Fibroblast of skin of left biceps (primary cell): ENCODE measurements at places on chromosomes 16 and 17.

DNA sequence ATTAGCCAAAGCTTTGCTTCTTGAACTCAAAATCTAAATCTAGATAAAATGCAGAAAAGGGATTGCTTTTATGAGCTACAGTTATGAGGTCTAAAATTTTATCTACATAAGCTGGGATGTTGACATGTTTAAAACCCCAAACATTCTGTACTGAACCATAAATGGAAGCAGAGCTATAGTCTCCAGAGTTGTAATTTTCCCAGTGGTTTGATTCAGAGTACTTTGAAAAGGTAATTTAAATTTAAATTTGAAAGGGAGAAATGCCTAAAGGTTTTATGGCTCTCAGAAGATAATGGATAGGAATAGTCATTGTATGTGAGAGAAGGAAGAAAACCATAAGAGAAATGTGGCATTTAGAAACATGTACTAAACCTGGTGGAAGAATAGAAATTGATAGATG is 163.2 kb downstream of the PPM1E start:
- DNase-seq = no peak

- peak; percentile 15 for DNase-seq
Measured at GRCh38 chr16:3645504-3646347, 8.8 kb upstream of the DNASE1 start.

DNA sequence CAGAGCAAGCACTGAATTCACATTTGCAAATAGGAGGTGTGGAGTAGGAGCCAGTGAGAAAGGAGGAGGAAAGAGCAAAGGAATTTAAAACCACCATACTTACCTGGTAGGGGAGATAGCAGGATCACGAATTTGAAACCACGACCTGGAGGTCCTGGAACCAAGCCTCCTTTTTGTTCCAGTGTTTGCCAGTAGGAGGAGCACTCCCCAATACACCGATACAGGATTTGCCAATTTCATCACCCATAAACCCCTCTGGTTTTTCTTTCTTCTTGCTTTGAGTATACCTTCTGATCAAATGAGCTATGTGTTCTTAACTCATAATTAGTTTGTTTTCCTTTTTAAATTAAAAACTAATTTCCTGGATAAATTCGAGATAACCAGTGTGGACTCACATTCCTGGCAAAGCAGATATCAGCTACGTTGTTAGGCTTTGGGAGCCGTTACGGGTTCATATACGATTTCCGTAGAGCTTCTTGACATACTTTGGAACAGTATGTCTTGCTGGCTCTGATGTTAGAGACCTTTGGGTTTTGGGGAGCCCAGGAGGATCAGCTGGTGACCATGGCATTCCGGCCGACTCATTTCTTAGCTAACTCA is 22.7 kb downstream of the BCO1 start:
- no peak for DNase-seq

GRCh38 chr16:85508388-85508787 is 104.7 kb upstream of the GSE1 start:
- no peak for DNase-seq

DNA sequence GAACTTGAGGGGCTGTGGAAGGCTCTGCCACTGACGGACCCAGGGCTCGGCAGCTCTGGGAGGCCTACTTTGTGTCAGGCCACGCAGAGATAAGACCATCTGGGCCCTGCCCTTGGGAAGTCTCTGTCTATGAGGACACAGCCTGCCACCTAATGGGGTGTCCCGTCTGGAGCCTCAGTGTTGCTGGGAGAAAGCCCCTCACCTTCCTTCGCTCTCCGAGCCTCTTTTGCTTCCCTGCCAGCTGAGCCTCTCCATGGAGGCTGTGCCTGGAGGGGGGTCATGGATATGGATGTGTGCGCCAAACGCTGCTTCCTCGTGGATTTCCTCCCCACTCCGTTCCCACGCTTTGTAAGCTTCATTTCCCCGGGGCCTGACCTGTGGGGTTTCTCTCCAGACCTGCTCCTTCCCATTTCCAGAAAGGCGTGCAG is 228.8 kb downstream of the SEC14L1 start:
- DNase-seq = no peak

DNA sequence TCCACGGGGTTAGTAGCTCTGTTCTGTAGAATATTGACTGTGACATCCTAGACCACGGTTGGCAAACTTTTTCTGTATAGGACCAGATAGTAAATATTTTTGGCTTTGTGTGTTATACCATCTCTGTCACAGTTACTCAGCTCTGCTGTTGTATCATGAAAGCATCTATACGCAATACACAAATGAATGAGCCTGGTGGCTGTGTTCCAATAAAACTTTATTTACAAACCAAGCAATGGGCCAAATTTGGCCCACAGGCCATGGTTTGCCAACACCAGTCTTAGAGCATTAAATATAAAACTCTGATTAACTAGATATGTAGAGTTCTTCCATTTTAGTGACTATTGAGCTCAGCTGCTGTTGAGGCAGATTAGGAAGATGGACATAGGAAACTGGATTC is 132.7 kb downstream of the MAP2K6 start:
- DNase-seq = no peak

- no peak for DNase-seq
Measured at GRCh38 chr17:75617675-75618074, 15.6 kb upstream of the SMIM5 start.

DNA sequence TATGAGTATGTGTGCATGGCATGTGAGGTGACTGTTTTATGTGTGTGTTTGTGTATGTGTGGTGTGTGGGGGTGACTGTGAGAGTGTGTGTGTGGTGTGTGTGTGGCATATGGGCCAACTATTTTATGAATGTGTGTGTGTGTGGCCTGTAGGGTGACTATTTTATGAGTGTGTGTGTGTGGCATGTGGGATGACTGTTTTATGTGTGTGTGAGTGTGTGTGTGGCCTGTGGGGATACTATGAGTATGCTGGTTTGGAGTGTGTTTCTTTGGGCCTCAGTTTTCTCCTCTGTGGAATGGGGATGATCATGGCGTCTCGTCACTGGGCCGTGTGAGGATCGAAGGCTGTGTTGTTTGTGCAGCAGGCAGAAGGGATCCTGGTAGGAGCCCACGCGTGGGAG is 152.1 kb upstream of the PLCG2 start:
- DNase-seq = no peak

DNA sequence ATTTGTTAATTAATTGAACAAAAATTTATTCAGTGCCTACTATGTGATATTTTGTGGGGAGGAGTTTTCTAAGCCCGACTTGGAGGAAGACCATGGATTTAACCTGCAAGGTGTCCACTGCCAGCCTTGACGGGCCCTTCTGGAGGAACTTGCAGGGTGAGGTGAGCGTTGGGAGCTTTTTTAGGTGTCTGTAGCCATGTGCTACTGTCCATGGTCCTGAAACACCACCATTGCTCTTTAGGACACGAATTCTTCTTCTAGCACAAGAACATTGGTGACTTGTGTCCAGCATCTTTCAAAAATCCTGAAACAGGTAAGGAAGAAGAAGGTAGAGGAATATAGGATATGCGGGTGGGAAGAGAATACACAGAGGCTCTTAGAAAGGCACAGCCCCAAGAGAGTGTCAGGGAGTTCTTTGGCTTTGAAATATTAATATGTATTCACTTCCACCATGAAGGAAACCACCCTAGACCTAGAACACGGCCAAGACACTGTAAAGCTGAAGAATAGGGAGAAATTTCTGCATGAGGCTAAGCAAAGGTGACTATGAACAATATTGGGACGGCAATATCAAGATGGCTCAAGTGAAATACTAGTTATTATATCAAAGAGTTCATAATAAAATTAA is 27.9 kb upstream of the OR4D1 start:
- peak; percentile 10 for DNase-seq

GRCh38 chr16:87033021-87033471 is 284.1 kb downstream of the C16orf95 start:
- no peak for DNase-seq

DNA sequence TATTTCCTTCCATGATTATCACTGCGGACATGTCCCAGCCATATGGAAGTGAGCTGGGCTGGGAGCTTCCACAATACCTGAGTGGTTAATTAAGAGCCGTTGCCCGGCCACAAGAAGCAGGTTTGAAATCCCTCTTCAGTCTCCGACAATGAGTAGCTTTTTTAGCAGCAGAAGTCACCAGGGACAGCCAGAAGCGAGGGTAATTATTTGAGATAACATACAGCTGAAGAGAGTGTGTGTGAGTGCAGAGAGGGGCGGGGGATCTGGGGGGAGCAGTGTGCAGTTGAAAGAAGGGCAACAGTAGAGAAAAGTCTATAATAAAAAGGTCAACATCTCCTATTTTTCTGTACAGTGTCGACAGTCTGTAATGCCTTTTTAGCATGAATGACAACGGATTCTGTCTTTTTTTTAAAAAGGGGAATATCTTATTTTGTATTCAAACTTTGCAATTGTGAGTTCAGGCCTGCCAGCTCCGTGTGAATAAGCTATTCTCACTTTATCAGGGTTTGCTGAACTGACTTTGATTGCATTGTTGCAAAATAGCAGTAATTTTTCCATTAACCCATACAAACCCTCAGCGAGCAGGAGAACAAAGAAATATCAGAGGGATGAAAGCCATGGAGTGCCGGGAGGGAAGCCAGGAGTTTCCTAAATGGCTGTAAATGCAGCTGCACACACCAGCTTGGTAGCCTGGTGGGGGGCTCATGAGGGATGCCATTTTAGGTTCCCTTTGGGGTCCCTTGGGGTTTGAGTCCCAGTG is 220.3 kb upstream of the IRX3 start:
- DNase-seq = no peak

- DNase-seq = no peak
Measured at GRCh38 chr17:80393961-80394360, 21.0 kb upstream of the ENDOV start.

DNA sequence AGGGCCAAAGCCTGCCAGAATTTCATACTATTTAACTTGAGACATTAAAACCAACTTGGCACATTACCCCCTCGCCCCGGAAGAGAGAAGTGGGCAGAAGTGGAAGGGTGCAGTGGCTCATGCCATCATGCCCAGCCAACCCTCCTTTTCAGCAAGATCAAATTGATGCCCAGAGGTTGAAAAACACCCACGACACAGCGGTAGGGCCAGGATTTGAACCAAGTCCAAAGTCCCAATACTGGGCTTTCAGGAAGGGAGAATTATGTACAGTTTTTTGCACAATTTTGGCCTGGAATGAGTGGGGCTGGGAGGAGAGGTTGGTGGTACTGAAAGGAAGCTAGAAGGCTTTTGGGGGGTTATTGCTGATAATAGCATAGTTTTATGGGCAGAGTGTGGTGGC is 11.0 kb downstream of the PDP2 start:
- no peak for DNase-seq

DNA sequence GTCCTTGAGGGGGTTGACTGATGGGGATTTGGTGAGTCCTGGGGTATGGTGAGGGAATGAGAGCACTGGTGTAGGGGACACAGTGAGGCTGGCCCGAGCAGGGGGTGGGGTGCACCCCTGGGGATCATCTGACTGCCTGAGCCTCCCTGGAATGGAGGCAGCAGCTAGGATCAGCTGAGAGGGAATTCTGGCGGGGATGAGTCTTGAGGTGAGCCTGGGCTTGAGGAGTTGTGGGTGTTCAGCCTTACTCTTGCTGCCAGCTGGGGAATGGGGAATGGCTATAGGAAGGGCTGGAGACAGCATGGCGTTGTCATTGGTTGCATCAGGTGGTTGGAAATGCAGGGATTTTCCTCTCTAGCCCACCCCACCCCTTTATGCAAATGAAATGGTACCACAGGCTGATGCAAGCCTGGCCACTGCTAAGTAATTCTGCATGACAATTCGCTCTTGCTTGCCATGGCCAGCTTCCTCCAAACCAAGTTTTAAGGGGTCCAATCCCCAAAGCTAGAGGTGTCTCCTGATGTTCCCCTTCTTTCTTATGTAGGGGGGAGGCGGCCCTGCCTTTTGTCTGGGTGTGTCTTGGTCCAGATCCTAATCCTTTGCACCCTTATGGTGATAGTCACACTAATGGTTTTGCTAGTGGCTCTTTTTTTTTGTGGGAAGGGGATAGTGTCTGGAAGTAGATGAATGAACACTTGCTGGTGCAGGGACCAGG is 7.5 kb downstream of the NFE2L1 start:
- DNase-seq = peak; percentile 81

DNA sequence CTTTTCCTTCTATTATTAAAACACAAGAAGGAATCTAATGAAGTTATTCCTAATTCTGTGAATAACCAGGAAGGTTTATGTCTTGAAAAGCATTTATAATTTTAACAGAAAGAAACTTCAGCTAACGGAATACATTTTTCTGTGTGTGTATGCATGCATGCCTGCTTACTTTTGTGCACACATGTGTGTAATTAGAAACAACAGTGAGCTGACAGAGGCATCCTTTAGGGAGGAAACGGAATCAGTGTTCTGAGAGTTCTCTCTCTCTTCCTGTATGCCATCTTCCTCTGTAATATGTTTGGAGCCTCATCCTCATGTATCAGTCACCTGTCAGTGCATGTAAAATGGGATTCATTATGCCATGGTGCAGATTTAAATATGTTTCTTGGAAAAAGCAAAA is 107.0 kb downstream of the MAP2K4 start:
- no peak for DNase-seq

DNA sequence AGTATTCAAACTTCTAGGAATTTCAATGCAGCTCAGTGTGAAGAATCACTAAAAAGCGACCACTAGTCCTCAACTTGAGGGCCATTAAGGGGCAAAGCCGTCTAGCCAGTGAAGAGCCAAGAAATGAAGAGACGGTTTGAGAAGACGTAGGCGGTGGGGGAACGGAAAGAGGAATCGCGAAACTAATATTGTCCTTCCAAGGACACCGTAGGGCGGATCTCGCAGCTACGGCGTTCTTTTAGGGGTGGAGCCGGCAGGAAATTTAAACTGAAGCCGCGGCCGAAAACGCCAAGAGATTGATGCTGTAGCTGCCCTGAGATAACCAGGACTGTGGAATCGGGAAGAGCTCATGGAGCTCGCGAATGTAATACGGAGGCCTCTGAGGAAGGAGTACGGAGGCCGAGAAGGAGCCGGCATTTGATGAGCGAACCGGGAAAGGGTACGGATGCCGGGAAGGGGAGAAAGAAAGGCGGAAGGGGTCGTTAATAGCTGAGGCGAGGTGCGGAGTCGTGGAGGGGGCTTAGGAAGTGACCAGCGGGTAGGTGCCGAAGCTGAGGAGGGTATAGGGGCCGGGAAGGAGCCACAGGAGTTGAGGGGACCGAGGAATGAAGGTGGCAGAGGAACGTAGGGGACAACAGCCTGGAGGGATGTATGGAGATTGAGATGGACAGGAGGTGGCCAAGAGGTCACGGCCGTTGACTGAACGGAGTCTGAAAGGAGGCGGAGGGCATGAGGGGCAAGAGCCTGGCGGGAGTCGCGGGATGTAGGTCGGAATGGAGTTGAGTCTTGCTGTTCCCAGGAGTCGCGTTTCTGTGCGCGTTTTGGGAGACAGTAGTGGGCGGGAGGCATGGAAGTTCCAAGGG is at the start of gene DBF4B:
TSS of gene DBF4B (plus strand) at position 265 of the 863 bp plus-strand sequence. CDS start at position 421, 156 bp downstream.
- DNase-seq = peak; percentile 87

GRCh38 chr17:881778-882177 is 97.8 kb downstream of the NXN start:
- DNase-seq = no peak
